ENCODE measurements at places on chromosomes 11 and 22. TPM values are rescaled to one million over a fixed set of nuclear protein-coding genes. Genes with fewer than 3 reads are reported as not detected.
A peak's percentile ranks its signal among the peaks of the same experiment; 100 is the strongest.

DNA sequence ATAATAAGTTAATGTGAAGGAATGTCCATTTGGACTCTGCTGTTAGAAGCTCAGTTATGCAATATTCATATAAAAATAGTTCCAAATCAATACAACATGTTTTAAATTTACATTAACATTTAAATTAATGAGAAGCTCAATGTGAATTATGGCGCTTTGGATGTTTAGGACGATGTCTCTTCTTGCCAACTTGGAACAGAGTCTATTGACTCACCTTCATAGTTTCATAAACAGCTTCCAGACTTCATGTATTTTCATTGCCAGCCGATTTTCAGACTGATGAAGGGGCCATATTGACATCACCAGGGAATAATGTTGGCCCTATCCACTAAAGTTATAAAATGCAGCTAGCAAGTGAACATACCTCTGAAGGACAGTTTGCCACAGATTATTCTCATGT is 1136.2 kb downstream of the LRRC4C start:
- no peak for DNase-seq

DNA sequence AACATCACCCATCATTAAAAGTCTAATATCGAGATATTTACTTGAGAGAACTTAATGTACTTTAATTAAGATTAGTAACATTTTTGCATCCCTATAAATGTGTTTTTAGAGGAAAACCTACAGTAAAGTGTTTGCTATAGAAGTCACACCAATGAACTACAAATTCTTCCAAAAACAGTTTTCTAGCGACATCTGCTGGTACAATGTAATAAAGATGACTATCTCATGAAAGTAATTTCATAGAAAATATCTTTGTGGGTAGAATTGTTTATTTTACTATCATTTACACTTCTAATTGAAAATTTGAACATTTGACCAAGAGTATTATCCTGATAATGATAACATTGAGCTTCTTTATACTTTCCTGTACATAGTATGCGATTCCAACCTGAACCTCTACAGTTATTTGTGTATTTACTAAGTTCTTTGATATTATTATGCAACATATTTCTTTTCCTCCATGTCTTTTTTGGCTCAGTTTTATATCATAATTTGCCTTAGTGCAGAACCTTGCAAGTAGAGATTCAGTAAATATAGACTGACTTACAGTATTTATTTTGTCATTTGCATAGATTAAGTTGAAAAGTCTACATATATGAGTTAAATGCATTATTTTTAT is 252.7 kb downstream of the TMEM135 start:
- DNase-seq = no peak

The NPAS4 gene
- not detected for total RNA-seq

DNA sequence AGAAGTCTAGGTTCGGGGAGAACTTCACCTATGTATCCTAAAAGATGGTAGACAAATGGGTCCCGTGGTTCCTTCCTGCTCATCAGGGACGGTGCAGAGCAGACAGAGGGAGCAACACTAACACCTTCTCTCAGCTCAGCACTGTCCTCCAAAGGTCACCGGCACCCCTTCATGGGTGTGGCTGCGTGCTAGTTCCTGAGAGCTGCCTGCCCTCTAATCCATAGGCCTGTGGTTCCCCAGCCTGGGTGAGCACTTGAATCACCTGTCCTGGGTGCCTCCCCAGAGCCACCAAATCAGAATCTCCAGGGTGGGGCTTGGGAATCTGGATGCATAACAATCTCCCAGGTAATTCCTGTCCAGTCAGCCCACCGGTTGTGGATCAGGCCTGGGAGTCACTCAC is 113.9 kb upstream of the TMEM45B start:
- no peak for DNase-seq

GRCh38 chr11:26522912-26523610 is 49.0 kb downstream of the MUC15 start:
- no peak for DNase-seq

DNA sequence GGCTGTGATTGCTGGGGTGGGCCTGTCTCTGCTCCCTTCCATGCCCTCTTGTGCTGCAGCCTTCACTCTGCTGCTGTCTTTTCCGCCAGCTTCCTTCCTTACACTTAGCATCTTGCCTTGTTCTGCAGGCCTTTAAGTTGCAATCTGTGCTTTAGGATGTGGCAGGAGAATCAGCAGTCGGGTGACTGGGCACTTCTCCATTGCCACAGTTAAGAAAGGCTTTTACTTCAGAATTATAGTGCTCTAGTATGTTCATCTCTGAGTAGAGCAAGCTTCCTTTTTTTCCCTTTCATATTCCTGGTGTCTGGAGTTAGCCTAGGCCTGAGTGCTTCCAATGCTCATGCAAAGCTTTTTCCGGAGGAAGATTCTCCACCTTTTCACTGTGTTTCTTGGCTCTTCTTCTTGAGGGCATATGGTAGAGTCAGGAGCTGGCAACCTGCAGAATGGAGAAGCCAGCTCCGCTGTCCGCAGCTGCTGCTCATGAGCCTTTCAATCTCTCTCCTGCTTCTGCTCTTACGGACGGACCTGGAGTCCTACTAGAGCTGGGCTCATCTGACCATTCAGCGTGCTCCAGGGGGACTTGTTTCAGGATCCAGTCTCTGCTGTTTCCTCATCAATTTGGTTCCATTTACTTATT is 20.2 kb downstream of the PPP6R2 start:
- no peak for DNase-seq

DNA sequence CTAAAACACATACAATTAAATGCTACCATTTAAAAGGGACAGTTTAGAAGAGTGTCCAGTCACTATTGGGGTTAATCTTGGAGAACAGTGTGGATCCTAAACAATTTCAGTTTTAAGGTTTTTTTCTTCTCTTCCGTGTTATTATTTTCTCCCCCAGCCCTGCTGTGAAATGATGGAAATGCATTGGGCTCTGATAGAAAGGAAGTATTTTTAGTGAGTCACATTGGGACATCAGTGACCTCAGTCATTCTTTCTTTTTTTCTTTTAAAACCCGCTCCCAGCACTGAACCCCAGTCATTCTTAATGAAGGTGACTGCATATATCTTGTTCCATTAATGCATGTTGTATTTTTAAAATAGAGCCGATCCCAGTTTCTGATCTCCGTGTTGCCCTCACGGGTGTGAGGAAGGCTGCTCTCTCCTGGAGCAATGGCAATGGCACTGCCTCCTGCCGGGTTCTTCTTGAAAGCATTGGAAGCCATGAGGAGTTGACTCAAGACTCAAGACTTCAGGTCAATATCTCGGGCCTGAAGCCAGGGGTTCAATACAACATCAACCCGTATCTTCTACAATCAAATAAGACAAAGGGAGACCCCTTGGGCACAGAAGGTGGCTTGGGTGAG is 93.2 kb upstream of the OR4B1 start:
- DNase-seq = no peak

The FIBIN gene
- total RNA-seq = not detected

DNA sequence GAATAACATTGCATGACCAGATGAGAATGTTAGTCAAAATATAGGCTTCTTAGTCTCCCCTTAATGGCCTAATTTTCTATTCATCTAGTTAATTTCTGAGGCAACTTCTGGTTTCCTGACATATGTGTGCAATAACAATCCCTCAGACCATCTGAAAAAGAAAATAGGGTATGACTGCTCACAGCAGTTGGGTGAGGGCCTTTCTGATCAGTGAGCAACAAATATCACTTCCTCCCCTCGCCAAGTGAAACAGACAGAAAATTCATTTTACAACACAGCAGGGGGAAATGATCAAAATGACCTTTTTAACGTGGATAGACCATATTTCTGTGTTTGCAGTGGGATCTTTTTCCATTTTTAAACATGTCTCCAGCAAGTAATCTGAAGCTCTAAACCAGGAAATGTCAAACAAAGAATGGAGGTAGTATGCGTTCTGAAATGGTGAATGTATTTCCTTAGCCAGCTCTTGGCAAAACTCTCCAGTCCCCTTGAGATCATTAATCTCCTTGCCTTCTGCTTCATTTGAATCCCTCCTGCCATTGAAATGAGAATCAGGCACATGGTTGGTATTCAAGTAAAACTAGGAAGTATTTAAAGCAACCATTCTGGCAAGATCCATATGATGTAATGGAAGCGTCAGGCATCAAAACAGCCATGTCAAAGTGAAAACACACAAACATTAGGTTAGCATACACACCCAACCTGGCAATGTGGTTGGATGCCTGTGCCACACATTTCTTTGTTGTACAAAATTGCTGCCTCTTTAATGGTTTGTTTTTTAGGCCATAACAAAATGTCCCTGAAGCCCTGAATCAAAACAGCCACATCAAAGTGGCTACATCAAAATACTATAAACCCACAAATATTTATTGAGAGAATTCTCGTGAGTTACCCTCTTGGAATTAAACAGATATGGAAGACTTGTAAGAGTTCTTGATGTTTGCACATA is 100.1 kb downstream of the SLC1A2 start:
- DNase-seq = no peak

GRCh38 chr11:86218125-86219084 is 26.1 kb upstream of the EED start:
- DNase-seq = peak; percentile 60

The VEGFB gene
- total RNA-seq = 65.4 TPM

DNA sequence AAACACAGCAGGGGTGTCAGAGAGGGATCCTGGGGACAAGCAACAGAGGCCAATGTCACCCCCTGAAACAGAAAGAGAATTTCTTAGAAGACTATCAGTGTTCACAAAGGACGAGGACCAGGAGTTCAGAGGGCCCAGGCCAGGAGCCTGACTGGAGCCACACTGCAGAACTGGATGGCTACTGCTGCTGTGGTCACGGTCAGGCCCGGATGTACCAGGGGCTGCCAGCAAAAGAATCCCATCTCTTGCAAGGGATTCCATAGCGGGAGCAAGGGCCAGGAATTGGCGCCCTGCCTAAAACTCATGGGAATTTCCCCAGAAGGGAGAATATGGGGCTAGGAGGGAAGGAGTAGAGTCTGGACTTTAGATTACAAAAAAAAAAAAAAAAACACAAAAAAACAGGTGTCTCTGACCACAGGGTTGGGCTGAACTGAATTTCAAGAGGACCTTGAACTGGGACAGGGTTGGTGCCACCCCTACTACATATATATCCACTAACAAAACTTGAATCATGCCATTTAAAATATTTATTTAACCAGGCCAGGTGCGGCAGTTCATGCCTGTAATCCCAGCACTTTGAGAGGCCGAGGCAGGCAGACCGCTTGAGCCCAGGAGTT is 15.7 kb upstream of the KCTD14 start:
- no peak for DNase-seq

DNA sequence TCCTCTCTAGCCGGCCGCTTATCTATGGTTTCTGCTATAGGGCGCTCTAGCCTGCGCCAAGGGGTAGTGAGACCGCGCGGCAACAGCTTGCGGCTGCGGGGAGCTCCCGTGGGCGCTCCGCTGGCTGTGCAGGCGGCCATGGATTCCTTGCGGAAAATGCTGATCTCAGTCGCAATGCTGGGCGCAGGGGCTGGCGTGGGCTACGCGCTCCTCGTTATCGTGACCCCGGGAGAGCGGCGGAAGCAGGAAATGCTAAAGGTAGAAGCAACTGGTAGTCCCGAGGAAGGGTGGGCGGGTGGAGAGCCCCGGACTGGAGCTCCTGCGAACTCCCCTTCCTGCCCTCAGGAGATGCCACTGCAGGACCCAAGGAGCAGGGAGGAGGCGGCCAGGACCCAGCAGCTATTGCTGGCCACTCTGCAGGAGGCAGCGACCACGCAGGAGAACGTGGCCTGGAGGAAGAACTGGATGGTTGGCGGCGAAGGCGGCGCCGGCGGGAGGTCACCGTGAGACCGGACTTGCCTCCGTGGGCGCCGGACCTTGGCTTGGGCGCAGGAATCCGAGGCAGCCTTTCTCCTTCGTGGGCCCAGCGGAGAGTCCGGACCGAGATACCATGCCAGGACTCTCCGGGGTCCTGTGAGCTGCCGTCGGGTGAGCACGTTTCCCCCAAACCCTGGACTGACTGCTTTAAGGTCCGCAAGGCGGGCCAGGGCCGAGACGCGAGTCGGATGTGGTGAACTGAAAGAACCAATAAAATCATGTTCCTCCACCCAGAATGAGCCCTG is at the start of the genes LBHD1 and UQCC3:
TSS of gene LBHD1 (minus strand) at position 660 of the 782 bp plus-strand sequence. CDS start 2,236 bp downstream, outside the sequence.
TSS of gene UQCC3 (plus strand) at position 66 of the 782 bp plus-strand sequence. CDS start at position 139, 73 bp downstream.
- DNase-seq = peak; percentile 83

DNA sequence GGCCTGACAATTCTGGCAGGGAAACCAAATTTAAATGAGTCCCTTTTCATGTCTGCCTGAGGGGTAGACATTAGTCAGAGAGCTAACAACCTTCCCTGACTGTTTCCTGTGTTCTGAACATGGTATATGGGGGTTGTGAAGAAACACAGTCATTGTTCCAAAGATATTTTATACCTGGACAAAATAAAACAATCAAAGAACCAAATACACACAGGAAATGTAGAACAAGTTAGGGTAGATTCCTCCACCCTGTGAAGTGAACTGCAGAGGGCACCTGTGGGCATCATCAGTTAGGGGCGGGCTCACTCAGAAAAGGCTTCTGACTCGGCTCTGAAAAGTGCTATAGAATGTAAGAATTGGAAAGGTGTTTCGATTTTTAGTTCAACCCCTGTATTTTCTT is 231.9 kb upstream of the CADM1 start:
- DNase-seq = no peak

Measured in activated T-cell treated with anti-CD3 and anti-CD28 coated beads, Interleukin-2, amount 50 U/mL, for 72 hours (primary cell).